Eye (tissue), 1 donor: ENCODE measurements at places on chromosomes 1 and 21.

- DNase-seq, result no peak
Measured at GRCh38 chr1:245051349-245052221, 103.2 kb upstream of the KIF26B start.

GRCh38 chr1:2379733-2380404 is 11.5 kb downstream of the MORN1 start:
- no peak for DNase-seq

DNA sequence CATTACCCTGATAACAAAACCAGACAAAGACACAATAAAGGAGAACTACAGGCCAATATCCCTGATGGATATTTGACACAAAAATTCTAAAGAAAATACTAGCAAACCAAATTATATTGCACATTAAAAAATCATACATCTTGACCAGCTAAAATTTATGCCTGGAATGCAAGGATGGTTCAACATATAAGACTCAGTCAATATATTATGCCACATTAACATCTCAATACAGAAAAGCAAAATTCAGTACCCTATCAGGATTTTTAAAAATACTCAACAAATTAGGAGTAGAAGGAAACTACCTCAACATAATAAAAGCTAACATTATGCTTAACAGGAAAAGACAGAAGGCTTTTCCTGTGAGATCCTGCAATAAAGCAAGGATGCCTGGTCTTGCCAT is 177.1 kb downstream of the MAGI3 start:
- DNase-seq, result peak; percentile 16

DNA sequence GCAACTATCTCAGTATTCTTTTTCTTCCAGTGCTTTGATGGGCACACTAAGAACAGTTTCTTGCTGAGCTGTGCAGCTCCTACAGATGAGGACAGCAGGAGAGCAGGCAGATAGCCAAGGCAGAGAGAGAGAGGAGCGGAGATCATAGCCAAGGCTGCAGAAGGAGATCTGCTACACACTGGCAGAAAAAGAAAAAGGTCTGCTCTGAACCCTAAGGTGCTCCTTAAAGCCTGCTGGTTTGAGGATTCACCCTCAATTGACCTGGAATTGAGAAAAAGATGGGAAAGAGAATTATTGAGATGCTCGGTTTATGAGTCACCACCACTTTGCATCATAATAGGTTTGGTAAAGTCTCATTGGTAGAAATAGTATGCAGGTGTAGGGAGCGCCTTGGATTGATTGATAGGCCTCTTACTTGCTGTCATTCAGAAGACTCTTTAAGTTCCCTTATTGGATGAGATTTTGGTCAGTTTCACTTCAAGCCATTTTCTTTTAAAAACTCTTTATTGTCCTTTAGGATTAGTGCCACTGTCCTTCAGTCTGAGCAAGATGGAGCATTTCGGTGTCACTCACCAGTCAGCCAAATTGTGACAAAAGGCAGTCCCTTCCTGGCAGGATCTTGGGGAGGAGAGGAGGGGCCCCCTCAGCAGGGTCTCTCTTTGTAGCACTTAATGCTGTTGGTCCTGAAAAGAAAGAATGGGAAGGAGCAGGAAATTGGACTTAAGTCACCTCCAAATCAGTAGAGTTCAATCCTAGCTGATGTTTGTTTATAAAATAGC is 685.0 kb downstream of the ADGRL2 start:
- peak; percentile 52 for DNase-seq

- no peak for DNase-seq
Measured at GRCh38 chr1:186474208-186474607, 13.3 kb upstream of the PDC start.

- no peak for DNase-seq
Measured at GRCh38 chr1:230459465-230459864, 33.3 kb upstream of the PGBD5 start.

GRCh38 chr1:178033019-178033418 is 60.9 kb upstream of the RASAL2 start:
- no peak for DNase-seq

DNA sequence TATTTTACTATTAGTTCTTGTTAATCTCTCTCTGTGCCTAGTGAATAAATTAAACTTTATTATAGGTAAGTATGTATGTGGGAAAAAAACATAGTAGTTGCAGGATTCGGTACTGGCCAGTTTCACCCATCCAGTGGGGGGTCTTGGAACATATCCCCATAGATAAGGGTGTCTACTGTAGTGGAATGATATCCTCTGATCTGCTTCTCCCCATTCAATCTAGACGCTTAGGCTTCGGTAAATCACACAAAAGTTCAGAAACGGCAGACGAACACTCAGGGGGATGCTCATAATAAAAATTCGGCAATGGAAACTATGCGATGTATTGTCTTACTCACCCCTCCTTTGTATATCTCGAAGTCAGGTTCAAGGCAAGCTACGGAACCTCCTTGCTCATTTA is 232.9 kb upstream of the COA6 start:
- no peak for DNase-seq

DNA sequence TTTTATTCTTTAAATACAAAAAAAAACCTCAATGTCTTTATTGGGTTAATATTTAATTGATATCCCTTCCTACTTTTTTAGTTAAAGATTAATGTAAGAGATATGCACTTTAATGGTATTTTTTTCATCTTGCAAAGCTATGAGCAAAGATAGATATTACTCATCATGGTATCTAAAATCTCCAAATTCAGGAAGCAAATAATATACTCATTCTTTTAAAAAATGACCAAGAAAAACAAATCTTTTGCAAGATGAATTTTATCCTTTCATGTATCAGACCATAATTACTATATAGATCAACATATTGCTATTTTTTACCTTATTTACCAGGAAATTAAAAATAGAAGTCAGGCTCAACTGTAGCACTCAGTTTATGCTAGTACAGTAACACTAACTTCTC is 330.4 kb downstream of the KCNT2 start:
- DNase-seq, result no peak

DNA sequence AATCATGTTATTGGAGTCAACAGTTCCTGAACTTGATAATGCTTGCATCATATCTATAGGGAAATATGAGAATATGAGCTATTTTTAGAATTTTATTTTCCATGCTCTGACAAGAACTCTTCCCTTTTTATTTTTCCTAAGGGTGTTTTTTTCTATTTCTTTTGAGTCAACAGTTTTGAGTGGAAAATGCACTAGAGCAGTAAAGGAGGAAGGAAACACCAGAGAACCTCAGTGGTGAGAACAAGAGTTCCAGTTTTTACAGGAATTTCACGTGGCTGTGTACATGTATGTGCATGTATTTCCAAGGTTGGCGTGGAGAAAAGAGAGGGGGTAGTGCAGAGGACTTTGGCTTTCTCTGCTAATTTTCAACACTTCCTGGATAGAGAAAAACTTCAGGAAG is 63.6 kb upstream of the TNFSF18 start:
- no peak for DNase-seq
